ENCODE measurements at places on chromosomes 2 and 18. TPM values are rescaled to one million over a fixed set of nuclear protein-coding genes. Genes with fewer than 3 reads are reported as not detected.

The GKN1 gene
- total RNA-seq = 0.32 TPM

The AGXT gene
- not detected for total RNA-seq

DNA sequence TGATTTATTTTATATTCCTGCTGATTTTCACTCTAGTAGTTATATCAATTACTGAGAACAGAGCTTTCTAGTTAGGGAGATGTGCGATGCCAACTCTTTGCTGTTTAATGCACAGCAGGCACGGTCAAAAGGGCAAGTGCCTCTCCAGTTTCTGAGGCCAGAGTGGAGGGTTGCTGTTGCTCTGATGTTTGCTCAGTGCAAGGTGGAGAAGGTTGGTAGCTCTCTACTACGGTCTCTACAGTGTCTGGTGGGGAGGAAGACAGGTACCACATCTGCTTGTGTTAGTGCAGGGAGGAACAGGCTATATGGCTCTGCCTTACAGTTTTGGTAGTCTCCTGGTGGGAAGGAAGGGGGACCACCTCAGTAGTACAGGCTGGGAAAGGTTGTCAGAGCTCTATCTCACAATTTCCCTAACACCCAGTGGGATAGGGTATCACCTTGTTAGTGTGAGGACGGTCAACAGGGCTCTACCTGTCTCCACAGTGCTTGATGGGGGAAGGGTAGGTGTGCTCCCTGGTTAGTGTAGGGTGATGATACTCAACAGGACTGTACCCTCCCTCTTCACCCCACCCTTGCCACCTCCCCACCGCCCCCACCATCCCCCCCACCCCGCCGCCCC, 85.9 kb downstream of the FANCL start:
- no peak for DNase-seq

- no peak for DNase-seq
Observed at GRCh38 chr2:30155202-30155601, 8.4 kb downstream of the YPEL5 start.

DNA sequence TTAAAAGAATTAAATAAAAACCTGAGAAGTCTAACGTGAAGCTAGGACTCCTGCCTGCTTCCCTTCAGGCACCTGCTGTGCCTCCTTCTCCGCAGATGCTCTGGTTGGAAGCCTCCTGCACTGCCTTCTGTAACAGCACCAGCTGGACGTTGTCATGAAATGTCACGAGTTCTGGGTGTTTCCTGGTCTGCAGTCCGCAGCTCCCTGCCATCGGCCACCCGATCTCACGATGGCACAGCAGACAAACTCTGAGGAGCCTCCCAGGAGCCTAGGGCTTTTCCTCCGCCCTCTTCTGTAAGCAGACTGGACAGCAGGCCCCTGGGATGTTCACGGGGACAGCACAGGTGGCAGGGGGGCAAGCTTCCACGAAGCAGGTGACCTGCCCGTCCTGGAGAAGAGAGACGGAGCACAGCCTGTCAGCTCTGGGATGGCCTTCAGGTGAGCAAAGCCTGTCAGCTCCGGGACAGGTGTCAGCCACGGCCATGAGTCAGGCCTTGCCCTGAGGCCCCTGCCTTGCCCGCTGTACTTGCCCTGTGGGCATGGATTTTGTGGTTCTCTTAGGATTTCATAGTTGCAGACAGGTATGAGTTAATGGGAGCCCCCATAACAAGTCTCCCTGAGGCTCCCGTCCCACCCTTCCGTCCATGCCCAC, 110.3 kb downstream of the PXDN start:
- no peak for DNase-seq

- peak; percentile 57 for DNase-seq
Observed at GRCh38 chr2:42113452-42113851, 55.7 kb upstream of the EML4 start.

DNA sequence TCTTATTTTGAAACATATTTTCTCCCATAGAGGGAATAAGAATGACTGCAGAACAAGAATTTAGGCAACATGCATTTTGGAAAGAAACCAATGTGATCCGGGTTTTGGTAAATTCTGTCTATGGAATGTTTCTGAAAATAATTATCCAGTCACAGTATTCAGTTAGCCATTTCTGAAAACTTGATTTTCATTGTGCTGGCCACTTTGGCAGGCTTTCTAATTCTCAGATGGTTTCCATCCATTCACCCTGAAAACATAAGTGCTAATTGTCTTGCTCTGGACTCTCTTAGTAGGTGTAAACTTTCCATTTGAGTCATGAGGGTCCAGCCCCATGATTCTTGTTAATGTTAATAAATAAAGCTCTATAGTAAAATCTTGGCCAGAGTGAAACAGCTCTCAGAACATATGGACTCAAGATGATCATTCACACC, 176.5 kb downstream of the RBM43 start:
- no peak for DNase-seq

All from fibroblast of villous mesenchyme (primary cell).